ENCODE measurements at places on chromosomes 5 and 9.

GRCh38 chr9:72362118-72362531 is 2.9 kb downstream of the ZFAND5 start:
- DNase-seq = no peak

DNA sequence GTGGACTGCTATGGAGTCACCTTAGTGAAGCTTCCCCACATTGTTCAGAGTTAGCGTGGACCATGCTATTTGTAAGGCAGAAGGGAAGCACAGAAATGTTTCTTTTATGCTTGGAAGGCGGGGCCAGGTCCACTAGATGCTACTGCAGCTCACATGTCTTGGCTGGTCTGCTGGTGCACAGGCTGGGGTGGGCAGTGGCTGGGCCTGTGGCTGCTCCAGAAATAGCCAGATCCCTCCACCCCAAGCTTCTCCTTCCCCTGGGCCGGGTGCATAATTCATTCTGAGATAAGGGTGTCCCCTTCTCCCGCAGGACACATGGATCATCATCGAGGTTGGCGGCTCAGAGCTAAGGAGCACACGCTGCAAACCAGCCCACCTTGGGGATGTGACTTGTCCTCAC is 14.5 kb upstream of the SEMA4D start:
- DNase-seq = no peak

- no peak for DNase-seq
Observed at GRCh38 chr9:91937056-91937455, 13.0 kb downstream of the ROR2 start.

DNA sequence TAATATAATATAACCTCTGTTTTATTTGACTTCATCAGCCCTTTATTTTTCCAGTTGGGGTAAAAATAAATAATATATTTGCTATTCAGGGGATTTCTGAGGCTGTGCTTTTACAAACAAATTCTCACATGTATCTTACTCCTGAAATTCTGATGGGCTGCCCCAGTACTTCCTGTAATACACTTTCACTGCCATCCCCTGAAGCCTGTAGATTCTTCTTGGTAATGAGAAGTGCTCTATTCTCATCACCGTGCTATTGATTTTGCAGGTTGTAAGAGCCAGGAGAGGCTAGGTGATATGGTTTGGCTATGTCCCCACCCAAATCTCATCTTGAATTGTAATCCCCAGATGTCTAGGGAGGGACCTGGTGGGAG is 91.9 kb upstream of the CEP78 start:
- no peak for DNase-seq

DNA sequence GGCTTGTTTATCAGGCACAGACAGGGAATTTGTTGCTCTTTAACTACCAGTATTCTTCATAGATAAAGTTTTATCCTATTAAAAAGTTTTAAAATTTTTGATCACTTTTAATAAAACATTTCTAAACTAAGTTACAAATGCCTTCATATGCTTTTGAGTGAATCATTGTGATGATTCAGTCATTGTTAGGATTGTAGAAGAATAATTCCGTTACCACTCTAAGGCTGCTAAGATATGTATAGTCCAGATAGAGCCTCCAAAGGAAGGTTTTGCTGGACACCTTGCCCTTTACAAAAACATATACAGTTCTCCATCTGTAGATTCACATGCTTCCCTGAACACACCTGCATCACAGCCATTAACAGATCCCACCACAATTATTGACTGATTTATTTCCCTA is 233.7 kb downstream of the SPOCK1 start:
- DNase-seq = no peak

GRCh38 chr5:111954516-111955395 is 197.8 kb upstream of the NREP start:
- DNase-seq = no peak

DNA sequence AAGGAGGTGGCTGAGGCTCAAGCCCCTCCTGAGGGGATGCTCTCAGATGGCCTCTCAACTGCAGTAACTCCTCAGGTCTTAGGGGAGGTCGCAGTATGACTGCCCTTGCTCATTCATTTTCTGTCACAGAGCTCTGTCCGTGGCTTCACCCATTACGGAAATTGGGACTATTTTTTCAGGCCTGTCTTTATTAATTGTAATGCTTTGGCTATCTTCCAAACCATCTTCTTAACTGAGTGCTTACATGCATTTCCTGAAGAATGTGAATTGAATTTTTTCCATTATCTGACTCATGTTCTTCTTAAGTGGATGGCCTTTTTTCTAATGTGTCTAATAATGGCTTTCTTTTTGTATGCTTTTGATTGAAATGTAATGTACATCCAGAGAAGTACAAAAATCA is 36.4 kb upstream of the SV2C start:
- no peak for DNase-seq

GRCh38 chr9:93557366-93558137 is 18.8 kb upstream of the PHF2 start:
- DNase-seq = no peak

DNA sequence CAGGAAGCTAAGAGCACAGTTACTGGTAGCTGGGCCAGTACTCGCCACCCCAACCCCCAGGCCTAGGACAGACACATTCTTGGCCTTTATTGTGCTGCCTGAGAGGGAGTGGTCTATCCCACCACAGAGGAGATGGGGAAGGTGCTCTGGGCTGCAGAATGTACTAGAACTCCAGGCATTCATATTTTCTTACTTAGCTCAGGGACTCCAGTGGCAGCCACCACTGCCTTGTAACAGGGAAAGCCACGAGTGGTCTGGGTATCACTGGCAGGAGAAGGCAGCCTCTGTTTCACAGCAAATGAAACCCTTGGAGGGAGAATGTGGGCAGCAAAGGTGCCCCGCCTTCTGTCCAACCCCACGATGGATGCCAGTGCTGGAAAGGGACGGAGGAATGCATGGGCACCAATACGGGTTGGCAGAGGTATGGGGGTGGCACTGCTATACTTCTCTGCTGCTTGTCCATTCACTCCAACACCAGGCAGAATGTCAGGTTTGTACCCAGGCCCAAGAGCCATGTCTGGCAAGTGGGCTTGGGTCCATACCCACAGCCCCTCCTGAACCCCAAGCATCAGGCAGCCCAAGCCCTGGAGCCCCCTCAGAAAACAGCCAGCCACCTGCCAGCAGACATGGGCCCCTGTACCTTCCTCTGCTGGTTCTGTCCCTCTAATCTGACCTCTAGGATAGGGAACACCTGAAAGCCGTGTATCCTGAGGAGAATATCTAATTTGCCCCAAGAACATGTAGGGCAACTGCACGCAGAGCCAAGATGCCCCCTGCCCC is 4.6 kb downstream of the SEPTIN8 start:
- no peak for DNase-seq
